ENCODE measurements at places on chromosomes 16 and 17. TPM values are rescaled to one million over a fixed set of nuclear protein-coding genes. Genes with fewer than 3 reads are reported as not detected.

DNA sequence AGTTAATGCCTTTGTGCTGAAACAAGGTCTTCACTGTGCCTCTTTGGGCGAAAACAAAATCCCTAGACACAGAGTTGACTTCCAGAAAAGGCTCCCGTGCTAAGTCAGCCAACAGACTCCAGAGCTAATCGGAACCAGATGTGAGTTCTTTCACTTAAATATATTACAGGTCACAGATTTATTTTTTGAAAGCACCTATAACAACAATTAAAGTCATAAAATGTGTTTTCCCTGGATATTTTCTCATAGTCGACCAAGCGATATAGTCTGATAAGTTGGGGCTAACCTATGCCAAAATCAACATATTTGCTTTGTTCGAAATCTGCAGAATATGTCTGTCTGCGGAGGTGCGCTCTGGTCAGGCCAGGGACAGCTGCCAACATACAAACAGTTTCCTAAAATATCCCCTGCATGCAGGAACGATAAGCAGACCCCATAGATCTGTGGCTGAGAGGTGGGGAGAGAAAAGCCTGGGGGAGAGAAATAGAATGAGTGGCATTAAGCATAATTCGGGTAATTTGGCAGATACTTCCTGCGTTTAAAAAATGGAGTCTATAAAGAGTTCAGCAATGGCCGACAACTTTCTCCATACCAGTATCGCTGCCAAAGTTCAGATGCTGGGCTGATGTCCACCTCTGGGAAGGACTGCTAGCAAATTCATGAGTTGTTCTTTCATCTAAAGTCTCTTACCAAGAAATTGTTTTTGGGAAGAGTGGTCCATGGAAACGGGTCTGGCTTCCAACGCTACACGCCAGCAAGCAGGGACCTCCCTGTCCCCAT, 50.8 kb upstream of the MYH10 start:
- DNase-seq, result no peak

- no peak for DNase-seq
These were observed 2.3 kb upstream of the ANKRD40 start for GRCh38 chr17:50710025-50710424.

Gene C17orf100
- total RNA-seq, result 7.7 TPM

DNA sequence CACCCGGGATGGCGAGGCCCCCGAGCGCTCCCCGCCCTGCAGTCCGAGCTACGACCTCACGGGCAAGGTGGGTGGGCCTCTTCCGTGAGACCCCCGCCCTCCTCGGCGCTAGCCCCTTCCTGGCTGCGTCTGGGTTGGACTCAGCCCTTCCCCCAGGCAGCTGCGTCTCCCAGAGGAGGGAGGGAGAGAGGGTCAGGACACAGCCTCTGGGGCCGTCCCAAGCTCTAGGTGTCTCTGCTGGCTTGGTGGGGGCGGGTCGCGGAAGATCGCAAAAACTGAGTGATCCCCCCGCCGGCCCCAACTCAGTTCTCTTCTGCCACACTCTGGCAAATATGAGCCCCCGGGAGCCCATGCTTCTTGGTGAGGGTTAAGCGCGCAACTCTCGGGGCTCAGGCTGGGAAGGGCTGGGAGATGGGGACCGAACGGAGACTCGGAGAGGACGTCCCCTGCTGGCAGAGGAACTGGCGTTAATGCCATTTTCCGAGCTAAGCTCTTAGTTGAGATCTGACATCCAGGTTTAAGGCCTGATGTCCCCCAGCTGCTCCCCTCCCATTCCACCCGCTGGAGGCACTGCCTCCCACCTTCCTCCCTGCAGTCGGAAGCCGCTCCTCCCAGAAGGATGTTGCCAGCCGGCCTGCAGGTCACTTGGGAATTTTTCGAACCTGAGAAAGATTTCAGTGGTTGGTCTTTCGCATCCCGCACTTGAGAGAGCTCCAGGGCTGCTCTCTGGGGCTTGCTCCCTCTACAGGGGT, 419 bp downstream of the RAB37 start:
- peak; percentile 76 for DNase-seq

Gene TMED6
- 6.3 TPM for total RNA-seq

- no peak for DNase-seq
These were observed 77.6 kb upstream of the TNRC6C start for GRCh38 chr17:77880711-77881450.

- DNase-seq, result no peak
These were observed 186.5 kb upstream of the CCL2 start for GRCh38 chr17:34068571-34068970.

- peak; percentile 95 for DNase-seq
These were observed at the start of gene NHERF1 for GRCh38 chr17:74748529-74749278. NHERF1 (plus strand) TSS chr17:74748628; CDS start chr17:74748847, 219 bp downstream.

DNA sequence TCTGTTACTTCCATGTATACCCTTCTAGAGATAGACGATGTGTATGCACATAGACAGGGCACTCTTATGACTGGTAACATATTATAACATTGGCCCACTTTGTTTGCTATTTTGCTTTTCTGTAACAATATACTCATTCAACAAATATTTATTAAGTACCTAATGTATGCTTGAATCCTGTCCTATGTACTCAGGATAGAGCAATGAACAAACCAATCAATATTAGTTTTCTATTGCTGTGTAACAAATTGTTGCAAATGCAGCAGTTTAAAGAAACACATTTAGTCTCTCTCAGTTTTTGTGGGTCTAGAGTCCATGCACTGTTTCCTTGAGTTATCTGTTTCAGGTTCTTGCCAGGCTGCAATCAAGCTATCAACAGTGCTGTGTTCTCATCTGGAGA, 29.7 kb upstream of the TENT4B start:
- no peak for DNase-seq

- no peak for DNase-seq
These were observed 304.4 kb downstream of the FOXL1 start for GRCh38 chr16:86882586-86883280.

- no peak for DNase-seq
These were observed 4.7 kb downstream of the MLX start for GRCh38 chr17:42571435-42572225.

Gene HEATR9
- total RNA-seq, result not detected

Gene ULK2
- total RNA-seq, result 7.4 TPM

- DNase-seq, result no peak
These were observed 14.5 kb upstream of the KRTAP9-2 start for GRCh38 chr17:41211845-41212466.

Gene TBC1D3C
- total RNA-seq, result 13.5 TPM

Gene AXIN2
- 1.2 TPM for total RNA-seq

Gene CES5A
- total RNA-seq, result not detected

Gene GRIN2A
- total RNA-seq, result 0.44 TPM

Gene G6PC1
- not detected for total RNA-seq

DNA sequence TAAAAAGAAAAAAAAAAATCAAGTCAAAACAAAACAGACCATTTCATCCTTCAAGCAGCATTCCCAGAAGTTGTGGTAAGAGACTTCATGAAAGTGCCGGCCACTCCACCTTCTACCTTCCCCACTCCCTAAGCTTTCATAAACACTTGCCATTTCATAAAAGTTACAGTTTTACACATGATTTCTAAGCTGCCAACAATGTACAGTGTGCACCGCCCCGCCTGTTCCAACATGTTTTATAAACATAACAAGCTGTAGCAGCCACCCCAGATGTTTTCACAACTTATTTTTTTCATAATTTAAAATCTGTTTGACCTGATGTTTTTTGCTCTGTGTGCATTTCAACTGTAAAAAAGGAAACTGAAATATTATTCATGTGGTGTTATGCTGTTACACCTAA, 608.1 kb downstream of the TOX3 start:
- no peak for DNase-seq

DNA sequence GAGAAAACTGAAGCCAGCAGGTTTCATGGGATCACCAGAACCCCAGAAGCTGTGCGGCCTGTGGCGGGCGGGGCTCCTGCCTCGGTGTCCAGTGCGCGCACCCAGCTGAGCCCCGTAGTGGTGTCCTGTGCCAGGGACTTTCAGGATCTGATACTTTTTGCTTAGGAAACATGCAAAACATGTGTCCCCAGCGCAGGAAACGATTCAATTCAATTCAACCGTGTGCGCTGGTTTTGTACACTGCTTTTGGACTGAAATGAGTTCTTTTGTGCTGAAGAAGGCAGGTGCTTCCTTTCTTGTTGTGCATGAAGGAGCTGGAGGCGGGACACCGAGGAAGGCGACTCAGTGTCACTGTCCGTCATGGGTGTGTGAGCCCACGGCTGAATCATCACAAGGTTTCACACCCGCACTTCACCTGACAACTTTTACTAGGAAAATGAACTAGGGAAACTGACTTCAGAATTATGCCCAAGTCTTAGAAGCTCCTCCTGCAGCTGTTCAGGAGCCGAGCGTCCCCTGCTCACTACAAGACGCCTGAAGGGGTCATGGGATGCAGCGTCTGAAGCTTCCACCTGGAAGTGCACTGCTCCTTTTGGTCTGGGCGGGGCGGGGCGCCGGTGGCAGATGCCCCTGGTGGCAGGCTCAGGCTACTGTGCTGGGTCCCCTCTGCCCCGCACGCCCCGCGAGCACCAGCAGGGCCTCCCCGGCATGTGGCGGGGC, 31.4 kb upstream of the ZNF750 start:
- peak; percentile 95 for DNase-seq

Gene FSCN2
- total RNA-seq, result 6.3 TPM

DNA sequence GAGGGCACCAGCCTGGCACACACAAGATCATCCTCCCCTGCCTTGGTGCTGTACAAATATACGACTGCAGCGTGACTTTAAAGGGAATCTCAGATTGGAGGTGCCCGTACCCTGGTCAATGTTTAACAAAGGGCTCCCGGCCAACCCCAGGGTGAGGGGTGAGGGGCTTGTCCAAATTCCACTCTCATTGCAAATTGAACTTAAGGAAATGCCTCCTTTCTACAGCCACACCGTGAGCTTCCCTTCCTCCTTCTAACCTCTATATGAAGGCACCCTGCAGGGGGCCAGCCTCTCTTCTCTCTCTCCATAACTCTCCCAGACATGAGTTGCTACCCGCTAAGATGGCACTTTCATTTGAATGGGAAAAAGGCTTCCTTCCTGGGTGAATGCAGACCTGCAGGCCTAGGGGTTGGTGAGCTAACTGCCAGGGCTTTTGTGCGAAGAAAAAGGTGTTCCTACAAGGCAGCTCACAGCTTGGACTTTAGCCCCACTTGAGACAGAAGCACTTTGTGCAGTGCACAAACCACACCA, 76.6 kb downstream of the IRF8 start:
- no peak for DNase-seq

GRCh38 chr16:85379041-85380001, 233.8 kb upstream of the GSE1 start:
- DNase-seq, result no peak

Gene KRT32
- total RNA-seq, result not detected

- DNase-seq, result no peak
These were observed 125.4 kb downstream of the CDH13 start for GRCh38 chr16:82752172-82752571.

- DNase-seq, result no peak
These were observed 609 bp upstream of the ZNF750 start for GRCh38 chr17:82840431-82840831.

Gene TVP23B
- total RNA-seq, result 37.1 TPM

Gene DOK4
- 1.6 TPM for total RNA-seq

- no peak for DNase-seq
These were observed 296.6 kb upstream of the CDH11 start for GRCh38 chr16:65418435-65418834.

Gene WSCD1
- not detected for total RNA-seq

Gene TBC1D3B
- 17.2 TPM for total RNA-seq

GRCh38 chr16:76164970-76165558, 112.1 kb upstream of the CNTNAP4 start:
- DNase-seq, result no peak

DNA sequence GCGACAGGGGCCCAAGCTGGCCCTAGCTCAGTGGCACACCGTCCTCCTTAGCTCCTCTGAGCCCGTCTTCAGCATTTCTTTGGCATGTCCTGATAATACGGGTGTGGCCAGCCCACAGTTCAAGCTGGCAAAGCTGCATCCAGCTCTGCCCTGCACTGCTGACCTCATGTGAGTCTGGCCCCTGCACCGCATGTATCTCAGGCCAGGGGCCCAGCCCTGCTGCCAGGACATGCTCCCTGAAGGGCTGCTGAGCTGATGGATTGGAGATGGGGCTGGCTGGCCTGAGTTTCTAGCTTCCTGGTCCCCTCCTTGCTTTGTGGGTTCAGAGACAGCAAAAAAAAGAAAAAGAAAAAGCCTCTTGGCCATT, 2.4 kb downstream of the DOC2B start:
- DNase-seq, result no peak

- DNase-seq, result no peak
These were observed 21.7 kb upstream of the ABCC11 start for GRCh38 chr16:48269011-48269410.

DNA sequence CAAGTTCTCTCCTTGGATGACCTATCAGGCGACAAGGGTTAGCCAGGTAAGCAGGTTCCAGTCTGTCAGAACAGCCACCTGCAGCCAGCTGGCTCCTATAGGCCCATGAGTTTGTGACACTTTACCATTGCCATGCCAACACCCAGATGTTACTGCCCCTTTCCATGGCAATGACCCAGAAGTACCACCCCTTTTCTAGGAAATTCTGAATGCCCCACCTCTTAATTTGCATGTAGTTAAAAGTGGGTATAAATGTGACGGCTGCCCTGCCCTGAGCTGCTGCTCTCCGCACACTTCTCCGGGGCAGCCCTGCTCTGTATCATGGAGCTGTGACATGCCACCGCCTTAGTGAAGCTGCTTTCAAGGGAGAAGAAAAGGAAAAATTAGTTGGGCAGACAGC, 10.0 kb upstream of the SECTM1 start:
- DNase-seq, result no peak

GRCh38 chr17:81114351-81115093, 50.8 kb upstream of the PVALEF start:
- DNase-seq, result no peak

Gene GDPD1
- 2.7 TPM for total RNA-seq

DNA sequence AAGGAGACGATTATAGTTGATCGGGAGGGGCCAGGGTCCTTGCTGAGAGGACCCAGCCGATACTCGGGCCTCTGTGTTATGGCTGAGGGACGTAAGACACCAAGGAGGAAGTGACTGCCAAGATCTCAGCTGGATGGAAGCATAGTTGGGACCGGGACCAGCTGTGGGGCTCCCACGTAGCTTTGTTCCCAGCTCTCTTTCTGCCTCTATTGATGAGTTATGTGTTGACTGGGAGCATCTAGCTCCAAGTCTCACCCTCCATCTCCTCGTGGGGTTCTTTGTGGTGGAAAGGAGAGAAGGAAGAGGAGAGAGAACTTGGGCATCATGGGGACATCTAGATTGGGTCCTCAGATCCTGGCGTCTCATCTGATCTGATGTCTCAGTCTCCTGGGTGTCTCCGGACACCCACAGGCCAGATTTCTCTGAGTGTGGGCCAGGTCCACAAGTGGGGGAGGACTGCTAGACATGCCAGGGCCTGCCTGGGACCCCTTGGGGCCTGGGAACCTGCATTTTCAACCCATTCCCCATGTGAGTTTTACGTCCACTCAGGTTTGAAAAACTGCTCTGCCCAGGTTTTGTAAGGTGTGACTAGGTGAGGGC, 1.0 kb downstream of the MGRN1 start:
- DNase-seq, result no peak
